ENCODE measurements at places on chromosomes 4 and X.
A peak's percentile ranks its signal among the peaks of the same experiment; 100 is the strongest.

GRCh38 chr4:121070696-121071639, 1.4 kb downstream of the NDNF start:
- H3K4me3 ChIP-seq: peak overlapping the region; percentile 92
- H3K27ac ChIP-seq: no peak overlapping the region
- peaks cover 19% of the 10 kb centered on the region for H3K4me1 ChIP-seq
- peaks cover 65% of the 10 kb centered on the region for H3K27me3 ChIP-seq
- no peak for DNase-seq

DNA sequence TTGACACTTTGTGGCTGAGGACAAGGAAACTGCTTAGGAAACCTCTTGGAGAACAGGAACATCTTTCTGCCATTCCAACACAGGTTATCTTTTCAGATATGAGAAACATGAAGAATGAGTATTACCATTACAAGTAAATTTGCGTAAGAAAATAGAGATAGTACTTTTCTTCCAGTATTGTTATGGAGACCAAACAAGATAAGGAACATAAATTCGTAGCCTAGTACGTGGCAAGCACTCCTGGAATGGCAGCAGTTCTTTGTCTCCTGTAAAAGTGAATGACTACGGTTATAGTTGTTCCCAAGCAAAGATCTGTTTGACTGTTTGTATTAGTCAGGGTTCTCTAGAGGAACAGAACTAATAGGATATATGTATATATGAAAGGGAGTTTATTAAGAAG, 843.1 kb downstream of the STIM2 start:
- no peaks in the 10 kb centered on the region for H3K27me3 ChIP-seq
- H3K4me1 ChIP-seq: no peaks in the 10 kb centered on the region
- H3K4me3 ChIP-seq: no peak overlapping the region
- DNase-seq: no peak

- H3K4me3 ChIP-seq: no peak overlapping the region
- H3K27me3 ChIP-seq: no peaks in the 10 kb centered on the region
- H3K4me1 ChIP-seq: peaks cover 3% of the 10 kb centered on the region
- H3K36me3 ChIP-seq: no peaks in the 10 kb centered on the region
Measured at GRCh38 chr4:128268970-128269369, 18.6 kb downstream of the PGRMC2 start.

GRCh38 chr4:41795796-41796385, 47.4 kb upstream of the PHOX2B start:
- H3K27ac ChIP-seq: no peak overlapping the region
- DNase-seq: no peak
- H3K4me1 ChIP-seq: no peaks in the 10 kb centered on the region

DNA sequence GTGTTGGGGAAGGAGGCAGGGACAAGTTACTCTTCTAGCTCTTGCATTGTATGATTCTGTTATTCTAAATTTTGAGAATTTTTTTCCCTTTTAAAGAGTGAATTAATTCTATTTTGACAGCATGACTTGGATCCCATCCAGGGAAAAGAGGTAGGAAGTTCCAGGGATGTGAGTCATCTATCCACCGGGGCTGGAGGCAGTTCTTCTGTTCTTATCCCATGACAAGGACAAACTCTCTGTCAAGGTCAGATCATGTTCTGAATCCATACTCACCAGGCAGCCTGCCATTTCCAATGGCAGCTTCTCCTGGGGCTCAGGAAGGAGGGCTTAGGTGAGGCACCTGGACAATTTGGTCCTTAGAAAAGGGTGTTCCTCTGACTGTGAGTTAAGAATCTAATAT, 132.0 kb upstream of the MED14 start:
- H3K4me3 ChIP-seq: no peak overlapping the region
- H3K27ac ChIP-seq: no peak overlapping the region
- no peaks in the 10 kb centered on the region for H3K27me3 ChIP-seq

DNA sequence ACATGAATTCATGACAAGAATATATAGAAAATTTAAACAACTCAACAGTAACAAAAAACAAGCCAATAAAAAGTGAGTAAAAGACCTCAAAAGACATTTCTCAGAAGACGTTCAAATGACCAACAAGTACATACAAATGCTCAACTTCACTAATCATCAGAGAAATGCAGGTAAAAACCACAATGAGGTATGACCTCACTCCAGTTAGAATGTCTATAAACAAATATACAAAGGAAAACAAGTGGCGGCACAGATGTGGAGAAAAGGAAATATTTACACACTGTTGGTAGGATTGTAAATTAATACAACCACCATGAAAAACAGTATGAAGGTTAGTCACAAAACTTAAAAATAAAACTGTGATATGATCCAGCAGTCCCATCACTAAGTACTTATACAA, 1033.1 kb downstream of the RAPGEF2 start:
- no peaks in the 10 kb centered on the region for H3K36me3 ChIP-seq
- H3K4me1 ChIP-seq: no peaks in the 10 kb centered on the region
- no peak overlapping the region for H3K4me3 ChIP-seq
- no peaks in the 10 kb centered on the region for H3K27me3 ChIP-seq
- DNase-seq: no peak

DNA sequence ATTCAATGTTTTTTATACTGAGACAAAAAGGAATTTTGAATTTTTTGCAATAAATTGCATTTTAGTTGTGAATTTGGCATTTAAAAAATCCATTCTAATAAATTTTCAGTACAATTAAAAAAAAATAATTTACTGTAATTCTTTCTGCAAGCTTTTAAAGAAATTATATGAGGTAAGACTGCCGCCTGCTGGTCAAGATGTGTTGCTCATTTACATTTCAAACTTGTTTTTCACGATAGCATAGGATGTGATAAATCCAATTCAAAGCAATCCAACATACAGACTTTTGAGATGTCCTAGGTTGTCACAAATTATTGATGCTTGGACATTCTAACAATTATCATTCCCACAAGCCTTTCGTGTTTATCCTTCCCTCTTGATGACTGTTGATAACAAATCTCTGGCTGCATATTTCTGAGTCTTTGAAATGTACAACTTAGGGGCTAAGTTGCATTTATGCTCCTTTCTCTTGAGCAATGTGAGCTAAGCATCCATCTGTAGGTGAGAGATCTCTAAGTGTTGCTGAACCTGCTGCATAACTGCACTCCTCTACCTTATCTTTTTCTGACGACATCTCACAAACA, 21.7 kb upstream of the MFAP3L start:
- peak; percentile 36 for DNase-seq
- H3K4me1 ChIP-seq: no peaks in the 10 kb centered on the region
- H3K27me3 ChIP-seq: peaks cover 28% of the 10 kb centered on the region
- no peak overlapping the region for H3K27ac ChIP-seq
- no peak overlapping the region for H3K4me3 ChIP-seq

- no peaks in the 10 kb centered on the region for H3K4me1 ChIP-seq
- no peaks in the 10 kb centered on the region for H3K36me3 ChIP-seq
- no peak overlapping the region for H3K27ac ChIP-seq
- DNase-seq: no peak
Measured at GRCh38 chr4:10897076-10897475, 212.5 kb upstream of the CLNK start.

DNA sequence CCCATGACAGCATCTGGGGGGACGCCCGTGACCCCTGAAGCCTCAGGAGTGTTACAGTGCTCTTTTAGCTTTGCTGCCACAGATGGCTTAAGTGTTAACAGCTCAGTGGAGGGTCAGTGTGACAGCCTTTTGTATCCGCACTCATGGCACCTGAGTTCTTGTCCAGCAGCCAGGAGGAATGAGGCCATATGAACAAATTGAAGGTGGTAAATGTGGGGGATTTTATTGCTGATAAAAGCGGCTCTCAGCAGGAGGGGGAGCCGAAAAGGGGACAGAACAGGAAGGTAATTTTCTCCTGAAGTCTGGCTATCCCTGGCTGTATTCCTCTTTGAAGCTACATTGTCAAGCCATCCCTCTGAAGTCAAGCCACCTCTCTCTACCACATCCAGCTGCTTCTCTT, 441.0 kb downstream of the RAPGEF2 start:
- no peak overlapping the region for H3K27ac ChIP-seq
- no peaks in the 10 kb centered on the region for H3K4me1 ChIP-seq
- H3K27me3 ChIP-seq: peaks cover 4% of the 10 kb centered on the region
- no peak overlapping the region for H3K4me3 ChIP-seq
- H3K36me3 ChIP-seq: no peaks in the 10 kb centered on the region

GRCh38 chrX:129540722-129541184, 694 bp downstream of the OCRL start:
- H3K36me3 ChIP-seq: no peaks in the 10 kb centered on the region
- peak overlapping the region; percentile 87 for H3K4me3 ChIP-seq
- DNase-seq: no peak
- H3K4me1 ChIP-seq: peaks cover 9% of the 10 kb centered on the region

- H3K4me3 ChIP-seq: no peak overlapping the region
- peaks cover 3% of the 10 kb centered on the region for H3K4me1 ChIP-seq
- peaks cover 11% of the 10 kb centered on the region for H3K36me3 ChIP-seq
- H3K27ac ChIP-seq: no peak overlapping the region
- H3K27me3 ChIP-seq: no peaks in the 10 kb centered on the region
- no peak for DNase-seq
Measured at GRCh38 chr4:168441412-168441811, 38.9 kb downstream of the DDX60L start.

DNA sequence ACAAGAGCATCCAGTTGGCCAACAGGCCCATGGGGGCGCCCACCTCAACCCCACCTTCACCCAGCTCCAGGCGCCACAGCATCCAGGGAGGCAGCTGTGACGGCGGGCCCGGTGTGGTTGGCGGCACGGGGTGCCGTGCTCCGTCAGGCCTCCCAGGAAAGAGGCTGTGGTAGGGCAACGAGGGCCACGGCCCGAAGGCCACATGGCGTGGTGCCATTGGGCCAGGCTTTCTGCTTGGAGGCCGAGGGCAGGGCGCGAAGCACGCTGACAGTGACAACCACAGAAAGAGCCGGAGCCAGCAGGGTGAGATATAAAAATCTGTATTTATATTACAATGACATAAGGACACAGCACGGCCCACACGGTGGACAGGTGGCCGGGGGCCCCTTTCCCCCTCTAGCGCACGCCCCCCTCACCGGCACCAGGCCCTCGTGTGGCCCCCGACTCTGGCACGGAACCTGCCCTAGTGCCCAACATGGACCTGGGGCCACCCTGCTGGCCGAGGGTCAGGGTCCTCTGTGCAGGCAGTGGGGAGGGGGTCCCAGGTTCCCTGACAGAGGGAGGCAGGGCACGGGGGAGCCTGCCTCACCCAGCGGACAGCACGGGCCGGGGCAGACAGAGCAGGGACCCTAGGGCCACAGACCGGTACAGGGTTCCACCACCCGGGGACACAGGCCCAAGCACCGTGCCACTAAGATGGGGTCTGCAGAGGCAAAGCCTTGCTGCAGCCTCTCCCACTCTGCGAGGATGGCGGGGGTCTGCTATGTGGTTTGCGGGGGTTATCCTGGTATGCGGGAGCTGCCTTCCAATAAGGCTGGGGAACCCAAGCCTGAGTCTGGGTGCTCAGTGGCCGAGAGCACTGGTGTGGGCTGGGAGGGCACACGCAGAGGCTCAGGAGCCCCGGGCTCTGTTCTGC, 5.5 kb upstream of the HAUS3 start:
- H3K27me3 ChIP-seq: no peaks in the 10 kb centered on the region
- H3K4me3 ChIP-seq: no peak overlapping the region
- H3K36me3 ChIP-seq: no peaks in the 10 kb centered on the region
- peak overlapping the region; percentile 97 for H3K27ac ChIP-seq

DNA sequence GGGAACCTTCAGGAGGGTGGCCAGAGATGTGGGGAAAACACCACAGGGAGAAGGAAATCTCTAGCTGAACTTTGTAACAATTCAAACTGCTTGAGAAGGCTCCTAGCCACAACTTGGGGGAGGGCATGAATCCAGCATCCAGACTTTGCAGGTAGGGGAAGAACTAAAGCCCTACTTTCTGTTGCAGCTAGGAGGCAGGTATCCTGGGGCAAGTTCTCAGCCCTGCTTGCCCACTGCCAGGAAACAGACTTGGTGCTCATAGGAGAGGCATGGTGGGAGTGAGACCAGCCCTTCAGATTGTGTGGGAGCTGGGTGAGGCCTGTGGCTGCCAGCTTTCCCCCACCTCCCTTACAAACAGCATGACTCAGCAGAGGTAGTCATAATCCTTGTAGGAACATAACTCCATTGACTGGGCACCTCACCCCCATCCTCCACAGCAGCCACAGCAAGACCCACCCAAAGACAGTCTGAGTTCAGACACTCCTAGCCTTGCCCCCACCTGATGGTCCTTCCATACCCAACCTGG, 209.5 kb upstream of the CPEB2 start:
- no peak overlapping the region for H3K4me3 ChIP-seq
- H3K4me1 ChIP-seq: no peaks in the 10 kb centered on the region
- peaks cover 2% of the 10 kb centered on the region for H3K36me3 ChIP-seq
- no peak overlapping the region for H3K27ac ChIP-seq
- DNase-seq: no peak

DNA sequence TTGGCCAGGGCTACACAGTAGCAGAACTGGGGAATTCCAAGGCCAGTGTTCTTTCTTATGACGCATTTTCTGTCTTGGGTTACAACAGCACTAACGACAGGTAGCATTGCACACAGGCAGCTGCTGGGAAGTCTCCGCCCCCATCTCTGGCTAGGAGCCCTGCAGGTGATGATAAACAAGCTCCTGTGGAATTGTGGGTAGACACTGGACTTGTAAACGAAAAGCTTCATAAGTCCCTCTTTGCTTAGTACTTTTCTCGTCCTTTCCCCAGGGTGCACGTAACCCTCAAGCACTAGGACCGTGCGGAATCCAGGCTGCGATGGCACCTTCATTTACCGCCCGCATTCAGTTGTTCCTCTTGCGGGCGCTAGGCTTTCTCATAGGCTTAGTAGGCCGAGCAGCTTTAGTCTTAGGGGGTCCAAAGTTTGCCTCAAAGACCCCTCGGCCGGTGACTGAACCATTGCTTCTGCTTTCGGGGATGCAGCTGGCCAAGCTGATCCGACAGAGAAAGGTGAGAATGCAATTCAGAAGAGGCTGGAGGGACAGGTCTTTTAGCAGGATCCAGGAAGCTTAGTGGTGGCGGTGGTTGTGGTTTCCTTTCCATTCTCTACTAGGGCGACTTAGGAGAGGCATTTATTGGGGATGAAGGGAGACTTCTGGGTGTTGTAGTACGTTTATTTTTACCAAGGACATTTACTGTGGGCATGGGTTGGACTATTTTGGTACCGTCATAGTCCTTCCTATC, at the start of gene FAAH2:
FAAH2 (plus strand) TSS at position 200 of the 745 bp plus-strand sequence; CDS start at position 320, 120 bp downstream.
- H3K27me3 ChIP-seq: no peaks in the 10 kb centered on the region
- H3K4me1 ChIP-seq: peaks cover 24% of the 10 kb centered on the region
- peak; percentile 54 for DNase-seq
- peak within 1 kb of the TSS; percentile 98 for H3K27ac ChIP-seq

DNA sequence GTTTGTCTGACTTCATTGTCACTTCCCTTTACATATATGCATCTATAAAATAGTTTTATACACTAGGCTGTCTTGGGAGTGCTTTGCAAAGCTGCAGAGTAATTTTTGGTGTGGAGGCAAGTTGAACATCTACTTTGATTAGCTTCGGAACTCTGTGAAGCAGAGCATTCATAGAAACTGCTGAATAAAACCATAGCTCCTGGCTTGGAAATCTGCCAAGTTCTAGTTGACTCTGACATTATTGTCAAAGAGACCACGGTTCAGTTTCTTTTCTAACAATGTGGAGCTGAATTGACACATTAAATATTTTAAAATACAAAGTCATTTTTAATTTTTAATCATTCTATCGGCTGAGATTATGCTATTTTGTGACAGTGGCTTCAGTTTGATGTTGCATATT, 335.0 kb downstream of the BMPR1B start:
- no peak overlapping the region for H3K27ac ChIP-seq
- no peak for DNase-seq
- H3K27me3 ChIP-seq: peaks cover 10% of the 10 kb centered on the region
- H3K36me3 ChIP-seq: no peaks in the 10 kb centered on the region
- H3K4me1 ChIP-seq: peaks cover 6% of the 10 kb centered on the region

GRCh38 chrX:41490446-41490845, 43.3 kb downstream of the NYX start:
- no peaks in the 10 kb centered on the region for H3K27me3 ChIP-seq
- no peak for DNase-seq
- H3K4me1 ChIP-seq: no peaks in the 10 kb centered on the region
- H3K4me3 ChIP-seq: no peak overlapping the region

Data from T-helper 17 cell (primary cell).